Frontal cortex (tissue), 4 donors: ENCODE measurements at places on chromosomes 3 and 15. TPM values are rescaled to one million over a fixed set of nuclear protein-coding genes. Genes with fewer than 3 reads are reported as not detected.

GRCh38 chr15:96326328-96327154, 4.0 kb upstream of the NR2F2 start:
- DNase-seq: no peak

GRCh38 chr15:98025237-98025636, 64.7 kb downstream of the ARRDC4 start:
- no peak for DNase-seq

- no peak for DNase-seq
These were observed 1.0 kb downstream of the ACAN start for GRCh38 chr15:88804257-88804656.

DNA sequence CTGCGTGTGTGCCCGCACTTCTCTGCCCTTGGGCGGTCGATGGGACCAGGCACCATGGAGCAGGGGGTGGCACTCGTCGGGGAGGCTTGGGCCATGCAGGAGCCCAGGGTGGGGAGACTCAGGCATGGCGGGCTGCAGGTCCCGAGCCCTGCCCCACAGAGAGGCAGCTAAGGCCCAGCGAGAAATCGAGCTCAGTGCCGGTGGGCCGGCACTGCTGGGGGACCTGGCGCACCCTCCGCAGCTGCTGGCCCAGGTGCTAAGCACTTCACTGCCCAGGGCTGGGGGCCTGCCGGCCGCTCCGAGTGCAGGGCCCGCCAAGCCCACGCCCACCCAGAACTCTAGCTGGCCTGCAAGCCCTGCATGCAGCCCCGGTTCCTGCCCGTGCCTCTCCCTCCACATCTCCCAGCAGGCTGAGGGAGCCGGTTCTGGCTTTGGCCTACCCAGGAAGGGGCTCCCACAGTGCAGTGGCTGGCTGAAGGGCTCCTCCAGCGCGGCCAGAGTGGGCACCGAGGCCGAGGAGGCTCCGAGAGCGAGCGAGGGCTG, 553 bp upstream of the RTP4 start:
- DNase-seq: no peak

- no peak for DNase-seq
These were observed 262.1 kb upstream of the TBL1XR1 start for GRCh38 chr3:177459401-177459800.

- DNase-seq: no peak
These were observed 45.6 kb downstream of the DNASE1L3 start for GRCh38 chr3:58164906-58165821.

Gene GALNT15
- total RNA-seq: 2.0 TPM
